ENCODE measurements at places on chromosomes 4 and X. TPM values are rescaled to one million over a fixed set of nuclear protein-coding genes. Genes with fewer than 3 reads are reported as not detected.

Gene ODAPH
- polyA plus RNA-seq, result not detected

Gene TCEAL1
- 30.6 TPM for polyA plus RNA-seq

Gene RAB41
- polyA plus RNA-seq, result not detected

Gene TBC1D8B
- 11.5 TPM for polyA plus RNA-seq

Gene PAGE5
- not detected for polyA plus RNA-seq

Gene PABPC5
- 3.4 TPM for polyA plus RNA-seq

Gene GLRB
- polyA plus RNA-seq, result 7.6 TPM

Gene HS6ST2
- not detected for polyA plus RNA-seq

Gene BEX4
- 2.4 TPM for polyA plus RNA-seq

- DNase-seq, result no peak
- no peak overlapping the region for H3K27ac ChIP-seq
- H3K4me1 ChIP-seq, result no peaks in the 10 kb centered on the region
- peaks cover 2% of the 10 kb centered on the region for H3K36me3 ChIP-seq
Observed at GRCh38 chr4:53075162-53075785, 213.2 kb downstream of the RASL11B start.

DNA sequence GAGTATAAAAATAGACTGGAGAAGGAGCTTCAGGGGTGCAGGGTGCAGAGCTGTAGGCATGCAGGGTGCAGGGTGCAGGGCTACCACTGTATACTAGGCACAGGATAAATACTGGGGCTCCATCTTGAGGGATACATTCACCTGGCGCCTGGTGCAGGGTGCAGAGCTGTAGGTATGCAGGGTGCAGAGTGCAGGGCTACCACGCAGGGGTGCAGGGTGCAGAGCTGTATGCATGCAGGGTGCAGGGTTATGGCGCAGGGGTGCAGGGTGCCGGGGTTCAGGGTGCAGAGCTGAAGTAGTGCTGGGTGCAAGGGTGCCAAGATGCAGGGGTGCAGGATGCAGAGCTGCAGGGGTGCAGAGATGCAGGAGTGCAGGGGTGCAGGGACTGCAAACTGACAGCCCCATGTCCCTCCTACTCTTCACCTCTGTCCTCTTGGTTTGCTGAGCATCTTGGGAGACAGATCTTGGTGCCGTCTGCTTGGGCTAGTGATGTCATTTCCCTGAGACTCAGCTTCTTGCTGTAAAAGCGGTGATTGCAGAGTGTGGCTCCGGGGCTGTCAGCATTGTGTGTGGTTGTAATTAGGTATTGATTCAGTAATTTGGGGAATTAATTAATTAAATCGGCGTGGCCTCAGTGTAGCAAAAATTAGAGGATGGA, 91.2 kb downstream of the ADRA2C start:
- no peak overlapping the region for H3K4me3 ChIP-seq
- H3K27me3 ChIP-seq, result peaks cover 48% of the 10 kb centered on the region
- no peaks in the 10 kb centered on the region for H3K4me1 ChIP-seq
- no peaks in the 10 kb centered on the region for H3K36me3 ChIP-seq
- H3K27ac ChIP-seq, result no peak overlapping the region

DNA sequence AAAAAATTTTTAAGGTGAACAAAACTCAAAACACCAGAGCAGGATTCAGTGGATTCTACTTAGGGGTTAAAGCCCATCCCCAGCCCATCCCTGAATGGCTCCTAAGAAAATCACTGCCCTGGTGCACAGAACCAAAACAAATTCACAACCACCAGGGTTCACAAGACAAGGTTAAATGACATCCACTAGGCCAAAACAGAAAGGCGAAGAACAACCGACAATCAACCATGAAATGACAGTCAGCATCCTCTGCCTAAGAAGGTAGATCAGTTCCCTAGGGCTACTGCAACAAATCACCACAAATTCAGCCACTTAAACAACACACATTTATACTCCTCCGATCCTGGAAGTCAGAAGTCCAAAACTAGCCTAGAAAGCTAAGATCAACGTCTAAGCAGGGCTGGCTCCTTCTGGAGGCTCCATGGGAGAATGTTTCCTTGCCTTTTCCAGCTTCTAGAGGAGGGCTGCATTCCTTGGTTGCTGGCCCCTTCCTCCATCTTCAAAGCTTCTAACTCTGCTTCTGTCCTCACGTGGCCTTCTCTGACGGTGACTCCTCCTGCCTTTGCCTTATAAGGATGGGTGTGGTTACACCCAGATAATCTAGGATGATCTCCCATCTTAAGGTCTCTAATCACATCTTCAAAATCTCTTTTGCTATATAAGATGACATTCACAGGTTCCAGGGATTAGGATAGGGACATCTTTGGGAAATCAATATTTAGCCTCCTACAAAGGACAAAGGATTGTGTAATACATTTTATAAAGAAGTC, 1.8 kb downstream of the CCNQ start:
- H3K27me3 ChIP-seq, result no peaks in the 10 kb centered on the region
- H3K27ac ChIP-seq, result no peak overlapping the region
- no peaks in the 10 kb centered on the region for H3K4me1 ChIP-seq
- H3K36me3 ChIP-seq, result no peaks in the 10 kb centered on the region
- no peak for DNase-seq

- peaks cover 13% of the 10 kb centered on the region for H3K27me3 ChIP-seq
- H3K27ac ChIP-seq, result no peak overlapping the region
- no peaks in the 10 kb centered on the region for H3K4me1 ChIP-seq
- H3K4me3 ChIP-seq, result no peak overlapping the region
- H3K36me3 ChIP-seq, result no peaks in the 10 kb centered on the region
Observed at GRCh38 chr4:7395645-7396044, 39.1 kb downstream of the PSAPL1 start.

- no peak overlapping the region for H3K4me3 ChIP-seq
- no peak overlapping the region for H3K27ac ChIP-seq
- H3K4me1 ChIP-seq, result no peaks in the 10 kb centered on the region
Observed at GRCh38 chr4:56134266-56134665, 185.5 kb downstream of the CEP135 start.

DNA sequence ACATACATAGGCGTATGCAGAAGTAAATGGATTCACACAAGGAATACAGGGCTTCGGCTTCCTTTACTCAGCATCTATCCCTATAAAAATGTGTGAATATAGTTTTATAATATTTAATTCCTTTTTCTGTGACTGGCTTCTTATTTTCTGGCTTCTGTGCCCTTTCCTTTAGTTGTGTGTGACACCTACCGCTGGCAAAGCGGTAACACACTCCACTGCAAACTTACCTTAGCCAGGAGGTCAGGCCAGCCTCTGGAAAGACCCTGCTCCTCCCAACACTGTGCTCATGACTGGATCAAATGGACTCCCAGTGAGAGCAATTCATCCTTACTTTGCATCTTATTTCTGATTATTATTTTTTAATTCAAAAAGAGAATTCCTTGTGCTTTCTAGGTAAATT, 244.2 kb downstream of the ANK2 start:
- H3K4me1 ChIP-seq, result peaks cover 32% of the 10 kb centered on the region
- no peaks in the 10 kb centered on the region for H3K27me3 ChIP-seq
- no peaks in the 10 kb centered on the region for H3K36me3 ChIP-seq
- H3K4me3 ChIP-seq, result peak overlapping the region; percentile 64

DNA sequence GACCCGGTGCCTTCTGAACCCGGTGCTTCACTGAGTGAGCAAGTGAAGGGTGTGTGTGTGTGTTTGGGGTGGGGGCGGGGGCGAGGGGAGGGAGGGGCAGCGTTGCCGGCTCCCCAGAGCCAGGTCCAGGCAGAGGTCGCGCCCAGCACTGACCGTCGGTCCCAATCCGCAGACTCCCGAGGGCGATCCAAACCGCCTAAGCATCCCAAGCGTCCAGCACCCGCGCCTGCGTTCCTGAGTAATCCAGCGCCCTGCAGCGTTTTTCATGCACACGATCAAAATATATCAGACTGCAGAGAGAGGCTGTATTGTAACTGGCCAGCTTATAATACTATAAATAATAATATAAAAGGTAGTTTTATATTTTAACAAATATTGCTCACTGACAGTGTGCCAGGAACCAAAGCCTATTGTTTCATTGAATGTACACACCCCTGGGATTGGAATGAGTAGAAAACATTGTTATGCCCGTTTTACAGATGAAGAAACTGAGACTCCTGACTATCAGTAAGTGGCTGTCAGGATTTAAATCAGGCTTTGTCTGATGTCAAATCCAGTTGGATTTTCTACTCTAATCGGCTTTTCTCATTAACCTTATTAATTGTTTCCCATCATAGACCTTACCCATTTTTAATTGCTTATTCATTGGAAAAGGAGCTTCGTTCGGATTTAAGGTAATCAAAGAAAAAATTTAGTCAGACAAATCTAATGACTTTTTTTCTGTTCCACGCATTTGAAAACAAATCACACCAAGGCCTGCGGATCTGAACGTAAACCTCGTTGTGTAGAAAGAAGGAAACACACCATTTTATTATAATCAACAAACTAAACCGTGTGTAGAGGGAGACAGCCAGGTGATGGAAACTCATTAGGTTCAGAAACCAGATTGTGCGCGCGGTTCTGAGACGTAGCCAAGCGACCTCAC, 4.0 kb upstream of the NKX3-2 start:
- H3K27ac ChIP-seq, result no peak overlapping the region
- peak overlapping the region; percentile 74 for H3K4me3 ChIP-seq
- peaks cover 53% of the 10 kb centered on the region for H3K27me3 ChIP-seq
- DNase-seq, result peak; percentile 39

DNA sequence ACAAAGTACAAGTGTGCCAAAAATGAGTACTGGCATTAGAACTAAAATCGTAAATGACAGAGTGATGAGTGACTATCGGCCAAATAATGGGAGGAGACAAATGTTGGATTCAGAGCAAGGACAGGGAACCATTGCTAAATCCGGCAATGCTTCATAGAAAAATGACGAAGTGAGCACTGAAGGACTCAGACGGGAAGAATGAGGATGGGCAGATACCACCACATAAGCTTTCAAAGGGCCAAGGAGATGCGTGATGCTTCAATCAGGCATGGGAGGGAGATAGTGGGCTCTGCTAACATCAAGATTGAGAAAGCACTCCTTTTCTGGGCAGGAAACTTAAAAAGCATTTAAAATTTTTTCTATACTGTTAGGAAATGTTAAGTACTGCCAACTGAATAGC, 21.6 kb downstream of the RBBP7 start:
- peaks cover 10% of the 10 kb centered on the region for H3K36me3 ChIP-seq
- peak overlapping the region; percentile 61 for H3K27ac ChIP-seq
- no peaks in the 10 kb centered on the region for H3K27me3 ChIP-seq
- H3K4me1 ChIP-seq, result peaks cover 17% of the 10 kb centered on the region
- H3K4me3 ChIP-seq, result no peak overlapping the region

DNA sequence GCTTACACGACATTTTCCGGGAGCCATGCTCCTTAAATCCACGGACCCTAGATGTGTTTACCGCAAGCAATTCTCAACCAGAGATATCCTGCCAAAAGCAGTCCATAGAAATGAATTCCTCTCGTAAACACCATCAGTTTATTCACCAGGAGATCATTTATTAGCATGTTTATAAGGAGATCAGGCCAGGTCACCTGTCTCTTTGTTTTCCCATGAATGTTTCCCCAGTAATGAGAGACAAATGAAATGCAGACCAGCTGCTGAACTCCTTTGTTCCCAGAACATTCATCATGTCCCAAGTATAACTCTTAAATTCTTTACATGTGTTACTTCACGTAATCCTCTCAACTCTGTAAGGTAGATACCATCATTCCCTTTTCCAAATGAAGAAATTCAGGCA, 137.1 kb downstream of the DDX53 start:
- H3K27ac ChIP-seq, result no peak overlapping the region
- H3K36me3 ChIP-seq, result no peaks in the 10 kb centered on the region
- H3K27me3 ChIP-seq, result no peaks in the 10 kb centered on the region
- no peaks in the 10 kb centered on the region for H3K4me1 ChIP-seq
- DNase-seq, result no peak

DNA sequence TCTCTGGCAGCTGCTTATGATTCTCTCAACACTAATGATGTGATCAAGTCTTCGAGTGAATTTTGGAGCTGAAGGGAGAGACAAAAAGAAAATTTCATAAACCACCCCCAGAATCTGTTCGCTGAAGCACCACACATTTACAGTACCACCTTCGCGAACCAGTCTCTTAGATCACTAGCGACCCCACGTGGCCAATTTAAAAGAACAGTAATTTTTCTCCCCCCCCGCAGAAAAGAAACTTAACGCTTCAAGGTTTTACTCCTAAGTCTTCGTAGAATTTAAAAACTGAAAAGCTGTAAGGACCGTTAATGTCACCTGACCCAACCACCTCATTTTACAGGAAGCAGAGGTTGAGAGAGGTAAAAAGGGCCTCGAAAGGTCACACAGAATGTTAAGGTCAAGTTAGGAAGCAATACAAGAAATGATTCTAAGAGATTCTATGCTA, 187.5 kb downstream of the QDPR start:
- H3K27ac ChIP-seq, result 0 out of 2 replicates have a peak overlapping the region, but pooled peaks have one; percentile 19
- peaks cover 27% of the 10 kb centered on the region for H3K4me1 ChIP-seq
- no peaks in the 10 kb centered on the region for H3K36me3 ChIP-seq
- no peaks in the 10 kb centered on the region for H3K27me3 ChIP-seq
- H3K4me3 ChIP-seq, result peak overlapping the region; percentile 64
- peak; percentile 83 for DNase-seq

DNA sequence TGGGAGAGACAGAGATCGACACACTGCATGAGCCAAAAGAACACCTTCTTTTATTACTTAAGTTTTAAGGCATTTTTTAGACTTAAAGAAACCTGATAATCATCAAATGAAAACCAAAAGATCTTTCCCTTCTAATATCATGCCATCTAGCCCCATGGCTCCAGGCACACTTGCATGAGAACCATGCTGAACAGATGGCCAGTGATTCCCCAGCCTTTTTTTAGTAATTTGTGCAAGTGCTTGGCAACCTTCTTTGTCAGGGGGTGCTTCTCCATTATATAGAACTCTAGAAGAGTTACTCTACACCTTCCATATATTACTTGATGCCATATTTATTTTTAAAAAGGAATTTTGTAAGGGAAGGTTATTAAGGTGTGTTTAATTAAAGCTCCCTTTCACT, 182.2 kb upstream of the TEX13C start:
- no peaks in the 10 kb centered on the region for H3K36me3 ChIP-seq
- no peak for DNase-seq
- H3K4me3 ChIP-seq, result no peak overlapping the region
- H3K4me1 ChIP-seq, result no peaks in the 10 kb centered on the region

DNA sequence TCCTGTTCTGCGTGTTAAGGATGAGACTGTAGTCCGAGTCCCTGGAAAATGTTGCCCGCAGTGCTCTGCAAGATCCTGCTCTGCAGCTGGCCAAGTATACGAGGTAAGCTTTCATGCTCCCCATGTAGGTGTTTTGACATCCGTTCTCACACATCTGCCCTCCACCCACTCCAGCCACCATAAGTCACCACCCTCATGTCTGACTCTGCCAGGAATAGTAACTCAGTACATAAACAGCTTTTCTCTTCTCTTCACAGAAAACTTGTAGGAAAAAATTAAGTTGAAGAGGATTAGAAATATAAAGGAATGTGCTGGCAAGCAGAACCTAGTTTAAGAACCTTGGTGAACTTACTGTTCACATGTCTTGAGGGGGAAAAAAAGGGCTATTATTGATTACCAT, 207.9 kb downstream of the FRAS1 start:
- no peak overlapping the region for H3K4me3 ChIP-seq
- no peaks in the 10 kb centered on the region for H3K4me1 ChIP-seq

Data from GM23248 (cell line).